Stimulated activated CD8-positive, alpha-beta memory T cell treated with anti-CD3 and anti-CD28 coated beads, Interleukin-7, amount 100 ng/mL, for 4 hours (primary cell): ENCODE measurements at places on chromosomes 4 and X.

- DNase-seq = no peak
Measured at GRCh38 chrX:10892621-10893225, 218.4 kb upstream of the HCCS start.

DNA sequence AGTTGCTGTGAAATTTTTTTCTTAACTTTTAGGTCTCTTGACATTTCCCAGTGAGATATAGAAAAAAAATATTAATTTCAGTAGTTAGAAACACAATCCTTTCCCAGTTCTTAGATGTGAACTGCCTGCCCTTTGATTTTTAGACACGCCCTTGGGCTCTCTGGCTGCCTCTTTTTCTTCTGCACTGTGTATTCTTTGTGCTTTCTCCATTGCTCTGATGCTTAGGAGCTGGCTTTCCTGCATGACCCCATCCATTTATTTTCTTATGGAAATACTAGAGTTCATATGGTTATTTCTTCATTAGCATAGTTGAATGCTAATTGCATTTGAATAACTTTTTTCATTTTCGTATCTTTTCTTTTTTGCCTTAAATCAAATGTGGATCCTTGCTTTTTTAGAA is 224.9 kb upstream of the SMIM31 start:
- DNase-seq = no peak

GRCh38 chrX:9351126-9351525 is 113.7 kb upstream of the TBL1X start:
- DNase-seq = no peak

DNA sequence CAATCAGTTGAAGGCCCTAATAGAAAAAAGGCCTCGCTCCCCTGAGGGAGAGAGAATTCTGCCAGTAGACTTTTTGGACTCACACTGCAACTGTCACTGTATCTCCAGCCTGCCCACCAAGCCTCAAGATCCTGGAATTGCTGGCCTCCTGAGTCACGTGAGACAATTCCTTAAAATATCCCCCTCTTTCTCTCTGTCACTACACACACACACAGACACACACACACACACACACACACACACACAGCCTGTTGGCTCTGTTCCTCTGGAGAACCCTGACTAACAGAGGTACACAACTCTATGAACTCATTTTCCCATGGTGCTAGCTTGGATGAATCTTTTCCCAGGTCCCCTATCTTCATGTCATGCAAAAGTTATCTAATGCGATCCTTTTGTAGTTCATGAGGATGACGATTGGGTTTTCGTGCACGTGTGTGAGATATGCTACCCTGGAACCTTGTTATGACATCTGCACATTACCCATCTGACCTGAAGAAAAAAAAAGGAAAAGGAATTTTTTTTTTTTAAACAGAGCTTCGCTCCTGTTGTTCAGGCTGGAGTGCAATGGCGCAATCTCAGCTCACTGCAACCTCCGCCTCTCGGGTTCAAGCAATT is 13.7 kb downstream of the CLRN2 start:
- no peak for DNase-seq

- DNase-seq = no peak
Measured at GRCh38 chrX:134932528-134933217, 58.1 kb upstream of the SMIM10 start.

- no peak for DNase-seq
Measured at GRCh38 chr4:185179488-185179887, 24.3 kb downstream of the CFAP97 start.

DNA sequence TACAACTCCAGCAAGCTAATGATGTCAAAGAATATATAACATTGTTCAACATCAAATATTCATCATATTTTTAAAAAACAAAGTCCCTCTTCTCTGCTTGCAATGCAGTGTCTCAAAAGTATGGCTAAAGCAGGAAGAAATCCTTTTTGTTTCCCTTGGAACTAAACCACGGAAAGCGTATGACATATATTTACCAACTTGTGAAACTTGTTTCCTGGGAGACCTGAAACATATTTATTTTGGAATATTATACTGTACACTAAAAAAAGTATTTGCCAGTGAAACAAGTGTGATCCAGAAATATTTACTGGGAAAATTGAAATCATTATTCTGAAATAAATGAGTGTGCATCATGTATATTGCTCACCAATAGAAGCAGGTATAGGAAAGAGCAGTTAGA is 156.0 kb upstream of the ANKRD50 start:
- DNase-seq = no peak

DNA sequence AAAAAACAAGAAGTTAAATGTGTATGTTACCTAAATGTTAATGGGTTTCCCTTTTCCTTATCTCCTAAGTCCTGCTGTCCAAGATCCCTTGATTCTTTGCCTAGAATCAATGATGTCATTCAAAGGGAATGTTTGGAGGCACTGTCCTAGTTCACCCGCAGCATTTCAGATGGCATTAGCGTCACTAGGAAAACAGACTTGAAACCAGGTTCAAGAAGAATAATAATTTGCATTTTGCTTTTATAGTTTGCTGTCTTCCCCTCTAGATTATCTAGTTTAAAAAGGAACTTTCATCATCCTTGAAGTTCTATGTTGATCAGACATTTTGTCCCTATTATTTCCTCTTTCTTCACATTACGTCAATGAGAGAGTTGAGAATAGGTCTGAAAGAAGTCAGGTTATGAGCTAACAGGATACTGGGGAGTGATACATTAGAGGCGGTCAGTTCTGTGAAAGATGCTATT is 234.1 kb upstream of the PGRMC2 start:
- no peak for DNase-seq

- no peak for DNase-seq
Measured at GRCh38 chr4:4721636-4722035, 137.8 kb upstream of the MSX1 start.

- no peak for DNase-seq
Measured at GRCh38 chr4:57191523-57192034, 81.4 kb upstream of the IGFBP7 start.

DNA sequence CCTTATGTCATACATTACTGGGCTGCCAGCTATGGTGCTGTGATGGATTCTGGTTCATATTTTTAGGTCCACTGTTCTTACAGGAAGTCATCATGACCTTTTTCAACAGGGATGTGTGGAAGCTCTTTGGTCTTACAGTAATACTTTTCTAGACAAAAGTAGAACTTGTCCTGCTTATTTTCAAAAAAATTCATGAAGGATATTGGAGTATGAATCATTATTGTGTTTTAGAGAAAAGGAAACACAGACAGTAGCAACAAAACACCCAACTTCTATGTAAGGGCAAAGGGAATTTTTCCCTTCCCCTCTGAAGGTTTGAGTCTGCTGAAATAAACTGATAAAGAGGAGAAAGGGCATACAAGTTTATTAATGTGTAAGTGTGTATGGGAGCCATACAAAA is 54.7 kb upstream of the FAM9C start:
- DNase-seq = no peak

GRCh38 chr4:47842985-47843384 is 5.1 kb upstream of the CORIN start:
- no peak for DNase-seq

DNA sequence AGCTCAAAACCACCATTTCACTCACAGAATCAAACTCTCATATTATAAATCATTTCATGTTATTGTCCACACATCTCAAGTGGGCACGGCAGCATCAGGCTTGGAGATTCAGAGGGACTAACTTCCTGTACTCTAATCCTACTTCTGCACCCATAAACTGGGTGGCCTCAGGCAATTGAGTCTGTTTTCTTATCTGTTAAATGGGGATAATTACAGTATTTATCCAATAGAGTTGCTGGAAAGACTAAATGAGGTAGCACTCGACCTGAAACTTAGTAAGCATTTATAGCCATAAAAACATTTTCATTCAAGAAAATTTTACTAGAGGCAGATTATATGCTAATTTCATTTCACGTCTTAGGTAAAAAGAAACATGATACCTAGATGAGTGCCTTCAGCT is 13.0 kb downstream of the TBC1D1 start:
- DNase-seq = no peak

DNA sequence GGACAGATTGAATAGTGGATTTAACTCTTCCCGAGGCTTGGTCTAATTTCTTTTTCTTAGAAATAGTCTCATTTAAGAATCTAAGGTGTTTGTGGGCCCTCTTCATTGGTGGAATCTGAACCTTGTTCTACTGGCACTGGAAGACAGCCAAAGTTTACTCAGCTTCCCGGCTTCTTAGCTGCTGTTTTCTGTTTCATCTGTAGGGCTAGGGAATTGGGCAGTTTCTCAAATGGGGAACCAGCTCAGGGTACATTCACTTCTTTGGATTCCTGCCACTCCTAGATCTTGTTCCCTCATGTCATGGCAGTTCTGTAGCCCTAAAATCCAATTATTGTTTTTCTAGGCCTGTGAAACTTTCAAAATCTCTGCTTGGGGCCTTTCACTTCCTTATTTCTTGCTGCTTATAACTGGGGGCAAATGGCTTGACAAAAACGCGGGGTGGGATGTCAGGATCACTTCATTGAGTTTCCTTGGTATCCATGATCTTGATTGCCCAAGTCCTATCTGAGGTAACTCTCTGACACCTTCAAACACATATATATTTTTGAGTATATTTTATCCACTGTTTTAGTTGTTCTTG is 985.0 kb downstream of the C4orf33 start:
- no peak for DNase-seq

DNA sequence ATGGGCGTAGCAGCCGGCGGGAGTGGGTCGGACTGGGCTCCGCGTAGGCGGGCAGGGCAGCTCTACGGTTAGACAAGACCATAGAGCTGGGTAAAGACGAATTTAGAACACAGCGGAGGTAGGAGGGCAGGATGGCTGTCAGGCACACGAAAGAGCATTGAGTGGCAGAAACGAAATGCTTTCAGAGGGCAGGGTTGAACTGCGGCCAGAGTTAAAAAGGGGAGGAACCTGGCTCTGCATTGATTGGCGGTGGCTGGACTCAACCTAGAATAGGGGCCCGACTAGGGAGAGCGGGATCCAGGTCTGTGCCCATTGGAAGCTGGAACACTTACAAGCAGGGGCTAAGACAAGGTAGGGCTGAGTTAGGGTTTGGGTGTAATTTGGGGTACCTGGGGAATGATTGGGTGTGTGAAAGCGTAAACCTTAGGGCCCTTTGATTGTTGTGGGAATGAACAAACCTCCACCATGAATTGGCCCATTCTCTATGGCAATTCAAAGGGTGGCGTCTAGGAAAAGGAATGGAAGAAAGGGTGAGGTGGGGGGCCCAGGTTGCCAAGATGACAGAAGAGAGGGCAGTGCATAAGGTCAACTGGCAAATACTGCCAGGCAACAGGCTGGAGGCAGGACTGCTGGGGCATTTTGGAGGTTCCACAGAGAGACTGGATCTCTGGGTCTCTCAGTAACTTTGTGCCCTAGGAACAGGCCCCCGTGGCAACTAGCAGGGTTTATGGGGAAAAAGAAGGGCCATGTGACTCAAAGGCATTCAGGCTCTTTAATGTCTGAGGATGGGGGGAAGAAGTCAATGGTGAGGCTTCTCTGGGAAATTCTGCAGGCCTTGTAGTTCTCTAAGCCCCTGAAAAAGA is 911 bp upstream of the ELK1 start:
- no peak for DNase-seq

- no peak for DNase-seq
Measured at GRCh38 chr4:8285976-8286718, 16.6 kb downstream of the HTRA3 start.

GRCh38 chr4:58936436-58936835 is 1826.3 kb upstream of the IGFBP7 start:
- DNase-seq = no peak

DNA sequence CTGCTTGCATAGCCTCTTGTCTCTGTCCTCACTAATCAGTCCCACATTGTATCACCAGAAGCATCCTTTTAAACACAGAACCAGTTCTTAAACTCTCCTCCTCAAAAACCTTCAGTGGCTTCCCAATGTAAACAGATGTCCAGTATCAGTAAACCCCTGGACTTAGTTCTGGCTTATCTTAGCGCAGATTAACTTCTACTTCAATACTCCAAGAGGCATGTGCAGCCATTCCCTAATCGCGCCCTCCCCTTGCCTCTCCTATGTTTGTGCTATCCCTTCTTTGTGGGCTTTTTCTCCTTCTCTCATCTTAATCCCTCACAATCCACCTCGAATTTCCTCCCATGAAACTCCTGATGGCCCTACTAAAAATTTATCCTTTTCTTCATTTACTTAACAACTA is 193.8 kb downstream of the FBXO8 start:
- DNase-seq = no peak

DNA sequence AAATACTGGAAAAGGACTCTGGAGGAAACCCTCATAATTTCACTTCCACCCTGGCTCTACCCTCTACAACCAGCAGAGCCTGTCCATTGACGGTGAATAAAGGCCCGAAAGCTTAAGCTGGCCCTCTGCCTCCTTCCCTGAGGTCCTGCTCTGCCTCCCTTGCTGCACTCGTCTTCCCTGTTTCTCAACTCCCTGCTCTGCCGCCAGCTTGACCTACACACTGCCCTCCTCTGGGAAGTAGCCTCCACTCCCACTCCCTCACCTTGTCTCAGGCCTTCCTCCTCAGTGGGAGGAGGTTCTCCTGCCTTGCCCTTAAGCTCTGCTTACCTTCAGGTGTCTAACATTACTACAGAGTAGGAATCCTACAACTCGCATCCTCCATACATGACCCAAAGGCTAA is 608.6 kb upstream of the NR3C2 start:
- no peak for DNase-seq

DNA sequence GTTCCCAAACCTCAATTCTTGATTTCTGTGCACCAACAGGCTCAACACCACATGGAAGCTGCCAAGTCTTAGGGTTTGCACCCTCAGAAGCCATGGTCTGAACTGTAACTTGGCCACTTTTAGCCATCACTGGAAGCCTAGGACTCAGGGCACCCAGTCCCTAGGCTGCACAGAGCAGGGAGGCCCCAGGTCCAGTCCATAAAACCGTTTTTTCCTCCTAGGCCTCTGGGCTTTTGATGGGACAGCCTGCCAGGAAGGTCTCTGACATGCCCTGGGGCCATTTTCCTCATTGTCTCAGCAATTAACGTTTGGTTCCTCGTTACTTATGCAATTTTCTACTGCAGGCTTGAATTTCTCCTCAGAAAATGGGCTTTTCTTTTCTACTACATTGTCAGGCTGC is 1259.6 kb downstream of the RAPGEF2 start:
- no peak for DNase-seq

- no peak for DNase-seq
Measured at GRCh38 chr4:2437475-2438215, 18.9 kb downstream of the CFAP99 start.

- no peak for DNase-seq
Measured at GRCh38 chr4:76197971-76198410, 15.6 kb downstream of the SCARB2 start.

GRCh38 chrX:39736216-39737211 is 361.2 kb downstream of the BCOR start:
- DNase-seq = no peak
